GM12891 (cell line): ENCODE measurements at places on chromosomes 3 and 15.

- no peak for DNase-seq
These were observed 34.8 kb upstream of the RPL32 start for GRCh38 chr3:12875857-12876836.

DNA sequence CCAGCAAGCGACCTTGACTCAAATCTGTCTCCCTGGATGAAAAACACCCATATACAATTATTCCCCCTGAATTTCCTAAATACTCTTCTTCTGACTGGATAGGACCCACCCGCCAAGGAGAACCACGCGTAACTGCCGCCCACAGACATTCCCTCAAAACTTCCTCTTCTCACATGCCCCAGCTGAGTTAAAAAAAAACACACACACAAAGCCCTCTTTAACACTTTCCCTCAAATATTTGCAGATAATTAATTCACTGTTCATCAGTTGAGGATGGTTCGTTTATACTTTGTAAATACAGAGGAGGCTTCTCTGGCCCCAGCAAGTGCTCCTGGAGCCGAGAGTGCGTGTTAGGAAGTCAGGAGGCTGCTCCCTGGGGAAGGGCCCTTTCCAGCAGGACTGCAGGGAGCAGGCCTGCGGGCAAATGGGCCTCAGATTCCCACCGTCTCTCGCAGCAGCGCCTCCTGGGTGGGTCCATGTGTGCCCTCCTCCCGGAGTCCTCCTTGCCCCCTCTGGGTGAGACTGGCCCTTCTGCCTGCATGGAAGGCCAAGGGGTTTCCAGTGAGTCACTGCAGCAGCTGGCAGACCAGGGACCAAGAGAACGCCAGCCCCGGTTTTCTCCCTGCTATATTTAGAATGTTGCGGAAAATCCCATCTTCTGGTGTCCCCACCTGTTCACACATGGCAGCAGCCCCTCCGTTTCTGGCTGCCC is 46.8 kb downstream of the MGLL start:
- no peak for DNase-seq

GRCh38 chr3:45684327-45684892 is 4.8 kb upstream of the SACM1L start:
- no peak for DNase-seq

GRCh38 chr15:50235794-50236193 is 29.7 kb downstream of the HDC start:
- DNase-seq, result no peak

DNA sequence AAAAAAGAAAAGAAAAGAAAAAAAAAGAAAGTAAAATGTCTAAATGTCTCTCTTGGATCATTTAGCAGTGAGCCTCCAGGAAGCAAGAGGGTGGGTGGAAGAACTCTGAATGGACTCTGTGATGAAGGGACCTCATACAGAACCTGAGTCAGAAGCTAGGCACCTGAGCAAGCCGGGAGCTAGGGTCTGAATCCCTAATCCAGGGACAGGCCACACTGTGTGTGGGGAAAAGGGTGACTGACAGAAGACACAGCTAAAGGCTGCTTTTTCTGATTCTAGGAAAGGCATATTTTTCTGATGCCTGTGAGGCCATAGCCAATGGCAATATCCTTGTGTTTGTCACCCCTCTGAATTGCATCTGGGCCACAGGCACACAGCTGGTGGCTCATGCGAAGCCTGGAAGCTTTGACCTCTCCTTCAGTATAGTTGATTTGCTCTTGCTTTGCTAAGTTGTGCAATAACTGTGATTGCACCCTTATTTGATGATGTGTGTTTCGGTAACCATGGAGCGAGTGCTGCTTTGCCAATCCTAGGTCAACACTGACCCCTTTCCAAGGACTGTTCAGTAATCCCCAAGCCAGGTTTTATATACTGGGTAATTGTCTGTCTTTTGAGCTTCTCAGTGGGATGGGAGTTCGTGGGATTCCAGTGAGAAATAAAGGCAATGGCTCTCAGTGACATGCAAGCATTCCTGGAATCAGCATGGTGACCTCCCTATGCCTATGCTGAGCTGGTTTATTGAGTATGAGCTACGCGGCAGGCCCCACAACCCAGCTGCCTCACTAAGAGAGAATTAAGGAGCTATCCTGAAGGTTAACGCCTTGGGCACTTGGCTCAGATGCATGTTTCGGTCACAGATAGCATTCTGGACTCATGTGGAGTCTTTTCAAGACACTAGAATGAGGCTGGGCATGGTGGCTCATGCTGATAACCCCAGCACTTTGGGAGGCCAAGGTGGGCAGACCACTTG is 49.0 kb upstream of the OSBPL11 start:
- DNase-seq, result no peak

GRCh38 chr15:90570643-90571042 is 40.9 kb downstream of the CRTC3 start:
- DNase-seq, result no peak

DNA sequence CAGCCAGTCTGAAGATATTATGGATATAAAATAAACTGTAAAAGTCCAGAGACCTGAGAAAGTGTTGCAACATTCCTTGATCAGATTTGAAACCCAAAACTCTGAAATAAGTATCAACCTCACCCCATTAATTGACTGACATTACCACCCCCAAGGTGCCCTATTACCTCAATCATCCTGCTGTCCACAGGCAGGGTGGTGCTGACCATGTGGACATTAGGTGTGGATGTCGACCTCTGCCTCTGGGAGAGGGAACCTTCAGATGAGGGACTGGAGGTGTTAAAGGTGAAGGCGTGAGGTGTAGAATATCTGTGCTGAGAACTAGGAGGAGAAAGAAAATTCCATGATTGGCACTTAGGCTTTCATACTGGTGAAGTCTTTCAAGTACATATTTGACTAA is 47.1 kb downstream of the MKRN2 start:
- DNase-seq, result no peak

DNA sequence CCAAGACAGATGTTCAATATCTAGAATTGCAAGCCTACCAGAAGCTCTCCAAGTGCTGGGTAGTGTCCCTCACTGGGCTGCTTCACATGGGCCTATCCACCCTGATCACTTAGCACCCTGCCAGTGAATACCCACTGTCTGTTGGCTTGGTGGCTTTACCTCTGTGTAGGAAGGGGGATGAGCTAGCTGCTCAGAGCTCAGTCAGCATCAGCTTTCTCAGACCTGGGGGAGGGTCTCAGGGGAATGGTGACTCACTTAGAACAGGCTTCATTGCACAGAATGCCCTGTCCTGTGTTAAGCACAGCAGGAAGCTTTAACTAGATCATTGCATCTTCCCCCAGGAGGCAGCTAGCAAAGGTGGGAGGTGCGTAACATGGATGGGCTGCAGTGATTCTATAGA is 209.8 kb downstream of the PDCD6IP start:
- DNase-seq, result no peak

- DNase-seq, result no peak
These were observed 28.3 kb downstream of the IGF2BP2 start for GRCh38 chr3:185796431-185797107.

DNA sequence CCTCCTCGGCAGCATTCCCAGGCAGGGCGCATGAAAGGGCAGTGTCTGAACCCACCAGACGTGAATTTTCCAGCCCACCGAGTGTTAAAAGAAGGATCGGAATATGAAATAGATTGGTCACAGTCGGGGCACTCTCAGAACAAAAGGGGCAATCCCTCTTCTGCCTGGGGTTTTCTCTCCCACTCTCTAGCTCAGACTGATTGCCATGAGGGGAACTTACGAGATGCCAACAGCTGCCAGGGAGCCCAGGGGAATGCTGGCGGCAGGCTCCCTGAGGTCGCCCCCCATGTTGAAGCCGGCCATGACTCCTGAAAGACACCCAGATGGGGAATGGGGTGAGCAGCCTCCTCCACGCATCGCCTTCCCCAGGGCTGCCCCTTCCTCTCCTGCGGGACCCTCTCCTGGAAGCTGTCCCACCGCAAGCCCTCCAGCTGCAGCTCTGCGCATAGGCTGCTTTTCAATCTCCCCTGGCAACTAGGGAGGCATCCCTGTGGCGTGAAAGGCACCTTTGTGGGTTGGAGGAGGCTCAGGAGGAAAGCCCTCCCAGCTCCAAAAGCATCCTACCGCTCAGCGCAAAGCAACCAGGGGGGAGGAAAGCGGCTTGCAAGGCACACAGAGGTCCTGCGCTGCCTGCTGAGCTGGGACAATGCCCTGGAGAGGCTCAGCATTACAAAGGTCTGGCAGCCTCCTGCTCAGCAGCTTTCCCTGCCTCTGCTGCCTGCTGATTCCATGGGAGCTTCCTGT is 64.8 kb upstream of the HEG1 start:
- DNase-seq, result no peak
